ENCODE measurements at places on chromosomes 5 and 9.

DNA sequence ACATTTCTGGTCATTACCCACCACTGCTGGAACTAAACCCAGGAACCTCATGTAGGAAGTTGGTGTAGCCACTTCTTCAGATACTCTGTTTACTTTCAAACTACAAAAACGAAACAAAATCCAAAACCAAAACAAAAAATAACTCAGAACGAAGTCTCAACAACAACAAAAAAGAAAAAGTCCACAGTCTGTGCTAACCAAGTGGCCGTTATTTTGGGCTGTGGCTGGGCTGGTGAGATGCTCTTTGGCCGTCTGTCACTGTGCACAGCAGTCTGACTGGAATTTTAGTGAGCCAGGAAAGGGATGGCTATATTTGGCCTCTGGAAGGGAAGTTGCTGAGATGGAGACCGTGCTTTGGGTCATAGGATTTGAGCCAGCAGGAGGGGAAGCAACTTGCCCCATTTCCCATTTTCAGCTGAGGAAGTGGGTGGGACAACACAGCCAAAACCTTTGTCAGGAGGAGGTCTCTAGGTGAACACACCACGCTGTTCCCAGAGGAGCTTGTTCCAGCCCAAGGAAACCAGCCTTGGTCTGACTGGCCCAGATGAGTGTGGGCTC is 334.1 kb downstream of the ZSWIM6 start:
- DNase-seq: no peak

GRCh38 chr5:173638126-173639040 is 21.9 kb upstream of the BOD1 start:
- no peak for DNase-seq

GRCh38 chr5:168055961-168056360 is 235.5 kb upstream of the WWC1 start:
- no peak for DNase-seq

GRCh38 chr5:58493141-58493540 is 1.9 kb downstream of the GAPT start:
- DNase-seq: no peak

DNA sequence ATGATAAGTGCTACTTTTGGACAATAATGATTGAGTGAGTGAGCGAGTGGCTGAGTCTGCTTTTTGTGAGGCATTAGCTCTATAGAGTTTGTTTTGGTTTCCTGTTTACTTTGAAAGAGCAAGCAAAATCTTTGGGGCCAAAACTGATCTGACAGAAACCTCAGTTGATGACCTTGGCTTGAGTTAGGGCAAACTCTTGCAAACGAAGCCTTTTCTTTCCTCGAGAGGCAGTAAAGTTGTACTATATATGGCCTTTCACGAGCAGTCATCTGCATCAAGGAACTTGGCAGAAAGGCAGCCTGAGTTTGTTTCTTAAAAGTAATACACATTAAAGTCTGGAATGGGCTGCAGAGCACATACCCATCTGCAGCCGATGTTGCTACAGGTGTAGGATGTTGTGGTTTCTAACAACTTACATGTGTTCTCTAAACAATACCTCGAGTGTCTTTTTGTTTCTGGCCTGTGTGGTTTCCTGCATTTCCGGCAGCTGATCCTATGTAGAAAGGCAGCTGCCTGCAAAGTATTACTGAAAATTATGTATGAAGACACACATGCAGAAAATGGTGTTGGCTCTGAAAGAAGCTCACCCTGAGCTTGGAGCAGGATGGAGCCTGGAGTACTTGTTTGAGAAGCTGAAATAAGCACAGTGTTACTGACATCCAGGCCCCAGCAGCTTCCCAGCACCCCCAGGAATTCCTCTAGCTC is 60.8 kb downstream of the FOXD1 start:
- no peak for DNase-seq

DNA sequence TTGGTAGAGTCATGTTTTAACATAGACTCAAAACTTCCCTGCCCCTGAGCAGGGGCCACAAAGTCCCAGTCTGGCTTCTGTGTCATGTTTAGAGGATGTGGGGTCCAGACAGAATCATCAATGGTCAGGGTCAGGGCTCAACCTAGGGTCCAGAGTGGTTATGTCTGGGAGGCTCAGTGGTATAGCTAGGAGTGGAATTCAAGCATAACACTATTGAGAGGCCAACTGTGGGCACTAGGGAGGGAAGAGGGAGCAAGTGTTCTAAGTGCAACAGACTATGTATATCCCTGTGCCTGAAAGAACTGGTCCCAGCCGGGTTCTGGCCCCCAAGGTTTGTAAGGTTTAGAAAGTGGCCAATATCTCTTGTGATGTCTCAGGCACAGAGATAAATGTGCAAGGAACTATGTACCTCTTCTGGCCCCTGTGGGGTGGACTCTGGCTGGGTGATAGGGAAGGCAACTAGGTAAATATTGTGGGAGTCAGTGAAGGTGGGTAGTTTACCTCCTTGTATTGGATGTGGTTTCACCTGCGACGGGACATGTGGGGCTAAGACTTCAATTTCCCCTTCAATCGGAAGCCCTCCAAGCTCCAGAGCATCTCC is 14.0 kb downstream of the MYORG start:
- DNase-seq: no peak

- no peak for DNase-seq
Observed at GRCh38 chr9:74336161-74336560, 161.0 kb upstream of the RORB start.

DNA sequence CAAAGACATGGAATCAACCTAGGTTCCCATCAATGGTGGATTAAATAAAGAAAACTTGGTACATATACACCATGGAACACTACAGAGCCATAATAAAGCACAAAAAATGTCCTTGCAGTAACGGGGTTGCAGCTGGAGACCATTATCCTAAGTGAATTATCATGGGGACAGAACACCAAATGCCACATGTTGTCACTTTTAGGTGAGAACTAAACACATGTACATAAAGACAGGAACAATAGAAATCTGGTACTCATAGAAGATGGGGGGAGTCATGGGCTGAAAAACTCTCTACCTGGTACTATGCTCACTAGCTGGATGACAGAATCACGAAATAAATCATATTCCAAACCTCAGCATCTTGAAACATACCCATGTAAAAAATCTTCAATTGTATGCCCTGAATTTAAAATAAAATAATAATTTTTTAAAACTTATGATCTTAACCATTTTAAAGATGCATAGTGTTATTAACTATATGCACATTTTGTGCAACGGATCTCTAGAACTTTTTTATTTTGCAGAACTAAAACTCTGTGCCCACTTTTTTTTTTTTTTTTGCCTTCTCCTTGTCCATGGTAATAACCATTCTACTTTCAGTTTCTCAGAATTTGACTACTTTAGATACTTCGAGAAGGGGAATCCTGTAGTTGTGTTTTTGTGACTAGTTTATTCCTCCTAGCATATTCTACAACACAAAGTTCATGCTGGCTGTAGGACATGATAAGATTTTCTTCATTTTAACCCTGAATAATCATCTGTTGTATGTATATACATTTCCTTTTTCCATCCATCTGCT is 1081.6 kb upstream of the ACO1 start:
- DNase-seq: no peak

DNA sequence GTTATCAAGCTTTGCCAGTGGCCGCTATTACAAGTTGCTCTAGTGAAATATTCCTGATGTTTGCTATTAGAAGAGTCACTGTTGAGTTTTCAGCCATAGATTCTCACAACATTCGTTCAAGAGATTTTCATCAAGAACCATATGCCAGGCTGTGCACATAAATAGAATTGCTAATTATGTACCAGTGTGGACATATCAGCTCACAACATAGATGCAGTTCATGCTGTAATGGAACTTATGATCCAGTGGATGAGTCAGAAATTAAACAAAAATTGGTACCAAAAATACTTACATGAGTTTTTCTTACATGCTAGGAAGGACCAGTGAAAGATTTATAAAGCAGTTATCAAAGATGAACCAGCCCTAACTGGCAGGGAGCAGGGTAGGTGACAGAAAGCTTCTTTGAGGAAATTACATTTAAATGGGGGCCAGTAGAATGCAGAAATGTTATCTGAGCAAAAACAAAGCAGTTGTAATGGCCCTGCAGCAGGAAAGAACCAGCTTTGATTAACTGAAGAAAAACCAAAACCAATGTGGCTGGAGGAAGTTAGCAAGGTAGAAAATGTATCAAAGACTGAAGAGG is 404.2 kb downstream of the DNAH5 start:
- no peak for DNase-seq

- no peak for DNase-seq
Observed at GRCh38 chr9:72883875-72884274, 69.0 kb downstream of the ALDH1A1 start.

DNA sequence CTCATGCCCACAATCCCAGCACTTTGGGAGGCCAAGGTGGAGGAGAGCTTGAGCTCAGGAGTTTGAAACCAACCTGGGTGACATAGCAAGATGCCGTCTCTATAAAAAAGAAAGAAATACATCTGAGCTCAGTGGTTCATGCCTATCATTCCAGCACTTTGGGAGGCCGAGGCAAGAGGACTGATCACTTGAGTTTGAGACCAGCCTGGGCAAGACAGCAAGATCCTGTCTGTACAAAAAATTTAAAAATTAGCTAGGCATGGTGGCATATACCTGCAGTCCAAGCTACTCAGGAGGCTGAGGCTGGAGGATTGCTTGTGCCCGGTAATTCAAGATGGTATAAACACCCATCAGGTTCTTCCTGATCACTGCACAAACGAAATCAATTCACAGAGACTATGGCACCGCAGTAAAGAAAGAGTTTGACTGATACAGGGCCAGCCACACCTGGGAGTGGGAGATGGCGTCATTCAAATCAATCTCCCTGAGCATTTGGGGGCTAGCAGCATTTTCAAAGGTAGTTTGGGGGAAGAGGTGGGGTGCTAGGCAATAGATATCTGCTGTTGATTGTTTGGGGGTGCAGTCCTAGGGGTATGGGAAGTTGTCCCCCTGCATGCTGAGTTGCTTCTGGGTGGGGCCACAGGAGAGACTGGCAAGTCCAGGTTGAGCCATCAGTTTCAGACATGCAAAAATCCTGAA is 169.2 kb downstream of the TTC39B start:
- DNase-seq: no peak

DNA sequence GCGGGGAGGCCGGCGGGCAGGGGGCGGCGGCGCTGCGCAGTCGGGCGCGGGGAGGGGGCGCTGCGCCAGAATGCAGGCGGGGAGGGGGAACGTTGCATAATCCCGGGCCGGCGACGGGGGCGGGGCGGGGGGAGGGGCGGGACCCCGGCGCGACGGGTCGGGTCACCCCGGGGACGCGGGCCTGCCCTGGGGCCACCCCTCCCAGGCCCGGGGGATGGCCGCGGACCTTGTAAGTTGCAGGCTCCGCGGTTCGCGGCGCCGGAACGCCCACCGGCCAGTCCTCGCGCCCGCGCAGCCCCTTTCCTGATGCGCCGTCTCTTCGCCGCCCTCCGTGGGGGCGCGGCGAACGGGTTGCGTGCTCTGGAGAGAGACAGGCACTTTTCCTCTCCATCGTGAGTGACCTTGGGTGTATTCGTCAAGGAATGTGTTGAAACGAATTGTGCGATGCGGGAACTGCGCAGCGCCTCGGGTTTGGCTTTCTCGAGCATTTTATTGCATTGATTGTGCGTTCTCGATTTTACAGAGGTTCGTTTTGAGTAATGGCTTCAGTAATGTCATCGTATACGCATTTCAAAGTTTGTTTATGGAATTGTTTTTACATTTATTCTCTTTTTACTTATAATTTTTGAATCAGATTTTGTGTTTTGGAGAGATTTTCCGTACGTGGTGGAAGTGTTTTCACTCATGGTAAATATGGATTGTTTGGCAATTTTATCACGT is 802 bp downstream of the SPIN1 start:
- DNase-seq: no peak

GRCh38 chr5:4730279-4730678 is 409.9 kb upstream of the ADAMTS16 start:
- no peak for DNase-seq

Measured in GM04503 (cell line).